ENCODE measurements at places on chromosomes 2 and 18.

DNA sequence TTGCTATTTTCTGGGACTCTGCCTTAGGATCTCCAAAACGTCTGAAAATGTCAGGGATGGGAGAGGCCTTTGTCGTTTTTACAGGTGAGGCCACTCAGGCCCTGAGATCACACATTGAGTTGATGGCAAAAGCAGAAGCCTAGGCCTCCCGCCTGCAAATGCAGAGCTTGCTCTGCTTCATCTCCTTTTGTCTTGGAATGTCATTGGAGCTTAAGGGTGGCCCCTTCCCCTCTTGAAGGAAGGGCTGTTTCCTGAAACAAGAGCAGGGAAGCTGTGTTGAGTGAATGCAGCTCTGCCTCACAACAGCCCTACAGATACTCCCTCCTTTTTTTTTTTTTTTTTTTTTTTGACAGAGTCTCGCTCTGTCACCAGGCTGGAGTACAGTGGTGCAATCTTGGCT is 123.5 kb downstream of the GLI2 start:
- peak; percentile 43 for DNase-seq

DNA sequence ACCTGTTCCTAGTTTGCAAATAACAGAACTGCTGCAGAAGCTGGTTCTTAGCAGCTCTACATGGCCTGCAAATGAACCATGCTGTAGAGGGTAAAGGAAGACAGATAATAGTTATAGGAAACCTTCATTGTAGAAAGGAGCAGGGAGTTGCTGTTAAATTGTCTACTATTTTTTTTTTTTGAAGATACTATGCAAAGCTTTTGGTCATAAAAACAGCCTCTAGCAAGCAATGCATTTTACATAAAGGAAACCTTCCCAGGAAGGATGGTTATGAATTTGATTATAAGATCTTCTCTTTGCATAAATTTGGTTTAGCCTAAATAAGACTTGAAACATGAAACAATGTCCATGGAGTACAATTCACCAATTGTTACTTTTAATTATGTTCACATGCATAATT is 793.4 kb downstream of the SLC4A3 start:
- no peak for DNase-seq

DNA sequence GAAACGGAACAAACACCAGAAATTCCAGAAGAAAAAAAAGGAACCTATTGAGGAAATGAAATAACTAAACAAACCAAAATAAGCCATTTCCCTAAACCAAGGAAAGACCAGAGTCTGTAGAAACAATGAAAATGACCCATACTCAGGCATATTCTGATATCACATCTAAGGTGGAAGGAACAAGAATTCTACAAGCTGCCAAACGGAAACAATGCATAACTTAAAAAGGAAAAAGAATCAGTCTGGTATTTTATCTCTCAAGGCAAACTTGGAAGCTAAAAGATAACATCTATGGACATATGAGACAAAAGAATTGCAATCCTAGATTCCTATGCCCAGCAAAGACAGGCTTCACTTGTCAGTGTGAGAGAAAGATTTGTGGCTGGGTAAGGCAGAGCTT is 326.2 kb downstream of the PDE11A start:
- DNase-seq, result no peak

GRCh38 chr18:35605686-35606417 is 24.3 kb downstream of the GALNT1 start:
- no peak for DNase-seq

GRCh38 chr2:27078267-27079194 is at the start of gene EMILIN1:
Gene EMILIN1 (plus strand): TSS chr2:27078615. CDS start chr2:27079066, 451 bp downstream.
- peak; percentile 93 for DNase-seq

- DNase-seq, result peak; percentile 85
Observed at GRCh38 chr2:71548646-71549425, 95.5 kb downstream of the DYSF start.

DNA sequence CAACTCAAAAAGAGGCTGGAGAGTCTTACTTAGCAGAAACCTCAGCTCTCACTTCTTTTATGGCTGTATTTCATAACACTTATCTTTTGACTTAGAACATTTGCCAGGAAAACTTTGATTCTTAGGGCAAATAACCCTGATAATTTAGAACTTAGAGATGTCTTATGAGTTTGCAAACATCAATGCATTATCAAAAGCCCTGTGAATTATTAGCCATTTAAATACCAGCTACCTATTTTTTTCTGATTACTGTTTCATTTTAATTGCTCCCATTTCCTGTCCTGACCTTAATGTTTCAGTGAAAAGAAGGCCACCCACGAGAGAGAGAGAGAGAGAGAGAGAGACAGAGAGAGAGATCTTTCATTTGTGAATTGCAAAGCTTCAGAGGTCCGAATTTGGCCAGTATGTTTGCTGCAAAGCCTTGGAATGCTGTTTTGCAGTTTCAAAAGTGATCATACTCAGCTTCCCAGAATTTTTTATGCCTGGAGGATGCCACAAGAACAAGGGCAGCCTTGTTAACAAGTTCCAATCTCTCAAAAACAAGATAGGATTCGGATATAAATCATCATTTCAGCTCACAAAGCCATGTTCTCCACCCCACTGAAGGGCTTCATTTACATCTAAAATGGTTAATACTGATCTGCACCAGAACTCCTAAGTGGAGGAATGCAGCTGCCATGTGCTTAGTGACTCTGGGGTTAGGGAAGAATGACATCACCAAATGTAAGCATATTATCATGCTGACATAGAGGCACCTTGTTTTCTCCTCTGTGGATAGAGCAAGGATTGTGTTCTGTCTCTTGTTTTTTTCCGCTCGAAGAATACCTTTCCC is 478.2 kb downstream of the ARHGAP15 start:
- no peak for DNase-seq

- DNase-seq, result no peak
Observed at GRCh38 chr2:191666732-191667131, 11.2 kb upstream of the NABP1 start.

DNA sequence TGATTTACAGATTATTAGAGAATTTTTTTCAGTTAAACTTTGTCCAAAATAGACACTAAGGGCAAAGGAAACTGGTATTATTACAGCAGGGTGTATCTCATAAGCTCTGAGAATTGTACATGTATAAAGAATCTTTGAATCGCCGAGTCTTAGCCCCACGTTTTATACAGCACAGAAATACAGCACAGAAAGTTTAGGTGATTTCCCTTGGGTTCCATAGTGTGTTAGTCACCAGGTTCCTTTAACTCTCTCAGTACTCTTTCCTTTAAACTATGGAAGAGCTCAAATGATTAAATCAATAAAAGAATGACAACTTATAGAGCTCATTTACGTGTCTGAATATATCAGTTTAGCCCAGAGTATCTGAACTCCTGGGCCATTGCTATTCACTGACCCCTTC is 256.8 kb downstream of the NEDD4L start:
- no peak for DNase-seq

DNA sequence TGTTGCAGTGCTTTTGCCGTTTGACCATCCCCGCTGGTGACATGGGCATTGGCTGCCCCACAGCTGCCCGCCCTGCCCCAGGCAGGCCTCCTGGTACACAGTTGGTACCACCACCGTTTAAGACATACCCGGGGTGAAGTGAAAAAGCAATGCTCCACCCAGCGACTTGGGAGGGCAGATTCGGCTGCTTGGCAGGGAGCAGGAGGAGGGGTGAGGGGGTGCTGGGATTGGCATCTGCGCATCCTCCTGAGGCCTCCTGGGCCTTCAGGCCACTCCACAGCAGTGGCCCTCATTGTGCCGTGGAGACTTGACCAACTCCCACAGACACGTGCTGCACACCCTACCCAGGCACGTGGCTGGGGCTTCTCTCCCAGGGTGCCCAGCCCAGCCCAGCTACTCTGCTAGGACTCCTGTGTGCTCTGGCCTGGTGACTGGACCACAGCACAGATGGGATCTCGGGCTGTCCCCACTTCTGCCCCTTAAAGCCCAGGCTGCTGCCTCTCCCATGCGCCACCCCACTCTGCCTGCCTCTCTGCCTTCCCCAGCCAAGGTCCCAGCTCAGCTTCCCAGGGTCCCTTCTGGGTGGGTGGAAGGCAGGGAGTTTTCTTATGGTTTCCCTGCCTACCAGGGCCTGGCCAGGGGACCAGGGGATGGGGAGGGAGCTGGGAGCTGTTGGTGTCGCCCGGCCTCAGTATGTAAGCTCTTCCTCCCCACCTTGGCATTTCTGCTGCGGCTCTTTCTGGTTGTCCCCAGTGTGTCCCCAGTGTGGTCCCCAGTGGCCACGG is 157.0 kb upstream of the HS6ST1 start:
- peak; percentile 39 for DNase-seq

DNA sequence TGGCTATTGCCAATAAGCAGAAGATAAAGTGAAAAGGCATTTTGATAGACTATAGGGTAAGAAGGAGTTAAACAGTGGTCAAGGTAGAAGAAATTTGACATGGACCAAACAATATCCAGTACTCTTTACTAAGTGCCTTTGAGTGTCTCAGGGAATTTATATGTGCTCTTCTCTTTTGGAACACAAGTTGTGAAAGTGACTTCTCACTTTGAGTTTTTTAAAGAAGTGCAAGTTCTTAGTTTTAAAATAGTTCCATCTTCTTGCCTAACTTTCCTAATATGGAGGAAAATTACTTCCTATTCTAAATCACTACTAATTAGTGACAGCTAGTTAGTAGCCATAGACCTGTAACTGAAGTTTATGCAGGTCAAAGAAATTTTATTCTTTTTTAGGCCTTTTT is 63.4 kb downstream of the AFTPH start:
- DNase-seq, result no peak

- DNase-seq, result no peak
Observed at GRCh38 chr2:207243601-207244000, 77.9 kb upstream of the KLF7 start.

GRCh38 chr2:240121190-240121589 is 14.9 kb downstream of the COPS9 start:
- DNase-seq, result no peak

GRCh38 chr2:47016172-47016913 is 100.7 kb upstream of the MCFD2 start:
- DNase-seq, result no peak

- no peak for DNase-seq
Observed at GRCh38 chr2:205358351-205358815, 323.9 kb upstream of the NRP2 start.

DNA sequence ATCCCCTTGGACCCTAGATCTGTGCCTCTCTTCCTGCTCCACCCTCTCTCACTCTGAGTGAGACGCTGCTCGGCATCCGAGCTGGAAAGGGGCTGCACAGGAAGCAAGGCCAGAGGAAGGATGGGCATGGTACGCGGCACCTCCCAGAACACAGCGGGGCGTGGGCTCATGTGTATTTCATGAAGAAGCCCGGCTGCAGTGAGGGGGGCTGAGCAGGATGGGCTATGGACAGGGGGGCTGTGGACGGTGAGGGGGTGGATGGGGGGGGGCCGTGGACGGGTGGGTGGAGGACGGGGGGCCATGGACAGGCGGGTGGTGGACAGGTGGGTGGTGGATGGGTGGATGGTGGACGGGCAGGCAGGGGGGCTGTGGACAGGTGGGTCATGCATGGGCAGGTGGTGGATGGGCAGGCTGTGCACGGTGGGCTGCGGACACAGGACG is 28.5 kb downstream of the SLC66A2 start:
- no peak for DNase-seq

GRCh38 chr18:32093523-32093922 is 1.8 kb downstream of the RNF138 start:
- no peak for DNase-seq

- no peak for DNase-seq
Observed at GRCh38 chr2:26459991-26460612, 17.8 kb downstream of the OTOF start.

DNA sequence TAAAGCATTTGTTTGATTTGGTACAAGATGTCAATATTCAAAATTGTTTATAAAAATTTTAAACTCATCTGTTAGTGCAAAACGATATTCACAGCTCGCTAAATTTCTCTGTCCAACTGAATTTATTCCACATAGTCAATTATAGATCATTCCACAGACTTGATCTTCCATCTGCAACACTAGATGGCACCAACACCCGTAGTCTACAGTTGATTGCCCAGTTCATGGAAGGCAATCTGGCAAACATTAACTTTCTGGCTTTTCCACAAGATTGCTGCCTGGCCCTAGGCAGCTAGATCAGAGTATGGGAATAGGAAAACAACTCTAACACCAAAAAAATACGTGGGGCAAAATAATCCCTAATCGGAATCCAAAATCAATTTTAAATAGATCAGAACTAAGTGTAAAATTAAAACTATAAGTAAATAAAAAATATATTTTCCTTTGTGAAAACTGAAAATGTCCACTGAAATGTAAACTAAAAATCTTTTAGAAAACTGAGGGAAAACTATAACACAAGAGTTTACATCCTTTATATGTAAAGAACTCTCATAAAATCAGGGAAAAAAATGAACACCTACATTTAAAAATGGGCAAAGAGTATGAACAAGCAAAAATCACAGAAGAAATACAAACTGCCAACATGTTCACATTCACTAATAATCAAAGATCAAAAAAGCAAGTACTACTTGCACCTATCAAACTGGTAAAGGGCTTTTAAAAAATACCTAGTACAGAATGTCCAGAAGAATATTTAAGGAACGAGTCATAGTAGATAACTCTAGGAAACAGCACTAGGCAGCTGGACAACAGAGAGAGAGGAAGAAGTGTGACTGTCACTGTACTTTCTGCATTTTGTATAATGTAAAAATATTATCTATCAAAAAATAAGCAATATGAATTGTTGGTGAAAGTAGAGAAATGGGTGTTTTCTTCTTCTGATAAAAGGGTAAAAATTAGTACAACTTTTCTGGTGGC is 35.0 kb downstream of the RTN4 start:
- no peak for DNase-seq

DNA sequence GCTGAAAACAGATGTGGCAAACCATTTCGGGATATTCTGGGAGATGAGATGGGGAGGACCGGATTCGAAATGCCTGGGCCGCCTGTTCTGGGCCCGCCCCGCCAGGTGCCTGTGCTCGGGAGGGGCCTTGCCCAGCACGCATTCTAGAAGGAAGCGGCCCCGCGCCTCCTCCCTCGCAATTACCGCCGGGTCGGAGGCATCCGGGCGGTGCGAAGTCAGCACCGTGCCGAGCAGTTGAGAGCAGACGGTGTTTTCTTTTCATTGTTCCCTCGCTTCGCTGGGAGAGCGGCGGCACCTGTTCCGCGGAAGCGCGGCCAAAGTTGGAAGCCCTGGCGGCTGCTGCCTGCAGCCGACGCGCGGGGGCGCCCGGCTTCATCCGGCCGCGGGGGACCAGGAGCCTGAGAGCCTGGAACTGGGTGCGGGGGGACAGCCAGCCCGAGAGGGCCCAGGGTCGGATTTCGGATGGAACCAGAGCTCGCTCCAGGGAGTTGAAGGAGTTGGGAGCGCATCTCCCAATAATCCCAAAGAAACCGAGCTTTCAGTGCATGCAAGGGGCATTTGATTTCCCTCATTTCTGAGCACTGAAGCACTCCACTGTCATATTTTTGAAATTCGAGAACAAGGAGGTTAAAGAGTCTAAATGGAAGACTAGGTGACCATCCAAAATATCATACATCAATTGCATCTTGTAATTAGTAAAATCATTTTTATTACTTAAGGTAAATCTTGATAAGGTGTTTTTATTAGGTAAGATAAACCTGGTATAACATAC is 241.8 kb upstream of the RAB12 start:
- peak; percentile 65 for DNase-seq

- DNase-seq, result no peak
Observed at GRCh38 chr18:79643054-79643984, 36.3 kb upstream of the CTDP1 start.

GRCh38 chr18:70166668-70167067 is 38.8 kb downstream of the RTTN start:
- no peak for DNase-seq
